ENCODE measurements at places on chromosomes 11 and 22.

DNA sequence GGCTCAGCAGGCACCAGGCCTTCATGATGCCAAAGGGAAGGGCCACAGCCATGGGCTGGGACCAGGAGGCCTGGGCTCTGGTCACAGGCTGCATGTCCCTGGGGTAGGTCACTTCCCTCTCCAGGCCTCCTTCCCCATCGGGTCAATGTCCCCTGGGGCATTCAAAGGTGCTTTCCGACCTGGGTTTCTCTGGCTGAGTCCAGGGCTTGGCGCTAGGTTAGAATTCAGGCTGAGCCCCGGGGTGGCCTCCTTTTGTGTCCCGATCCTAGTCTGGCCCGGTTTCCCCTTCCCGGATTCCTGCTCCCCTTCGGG, 12.2 kb downstream of the MAFF start:
- DNase-seq: no peak

DNA sequence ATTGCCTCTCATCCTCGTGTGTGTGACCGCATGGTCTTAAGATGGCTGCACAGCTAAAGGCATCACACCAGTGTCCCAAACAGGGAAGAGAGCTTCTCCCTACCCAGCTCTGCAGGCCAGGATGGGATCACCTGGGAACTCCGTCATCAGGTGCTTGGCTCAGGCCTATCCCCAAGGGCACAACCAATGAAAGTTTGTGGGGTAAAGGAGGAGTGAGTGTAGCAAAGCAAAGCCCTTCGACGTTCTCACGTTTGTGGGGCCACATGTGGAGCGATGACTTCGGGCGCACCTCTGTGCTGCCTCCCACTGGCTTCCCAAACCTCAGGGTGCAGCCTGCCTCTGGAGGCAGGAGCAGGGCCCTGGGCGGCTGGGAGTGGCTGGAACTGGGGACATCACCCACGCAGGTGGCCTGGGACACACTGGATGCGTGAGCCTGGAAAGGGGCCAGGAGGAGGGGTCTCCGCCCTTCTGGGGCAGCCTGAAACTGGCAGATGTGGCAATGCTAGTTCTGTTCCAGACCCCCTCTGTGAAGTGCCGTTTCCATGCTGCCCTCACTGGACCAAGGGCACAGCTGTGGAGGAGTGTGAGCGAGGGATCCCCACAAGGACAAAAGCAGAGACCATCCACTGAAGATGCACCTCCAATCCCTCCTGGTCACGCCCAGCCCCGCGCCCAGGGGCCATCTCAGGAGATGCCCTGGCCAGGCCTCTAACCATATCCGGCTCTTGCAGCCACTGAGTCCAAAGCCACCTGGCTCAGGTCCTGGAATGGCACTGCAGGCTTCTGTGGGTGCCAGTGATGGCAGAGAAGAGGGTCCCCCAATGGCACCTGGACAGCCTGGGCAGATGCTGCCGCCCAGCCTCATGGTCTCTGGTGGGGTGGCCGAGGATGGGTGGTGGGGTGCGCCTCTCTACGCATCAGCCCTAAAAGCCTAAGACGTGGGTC, 30.6 kb upstream of the GAL start:
- no peak for DNase-seq

GRCh38 chr11:131246663-131247062, 123.8 kb upstream of the NTM start:
- no peak for DNase-seq

GRCh38 chr11:119747868-119748660, 19.1 kb upstream of the NECTIN1 start:
- no peak for DNase-seq

DNA sequence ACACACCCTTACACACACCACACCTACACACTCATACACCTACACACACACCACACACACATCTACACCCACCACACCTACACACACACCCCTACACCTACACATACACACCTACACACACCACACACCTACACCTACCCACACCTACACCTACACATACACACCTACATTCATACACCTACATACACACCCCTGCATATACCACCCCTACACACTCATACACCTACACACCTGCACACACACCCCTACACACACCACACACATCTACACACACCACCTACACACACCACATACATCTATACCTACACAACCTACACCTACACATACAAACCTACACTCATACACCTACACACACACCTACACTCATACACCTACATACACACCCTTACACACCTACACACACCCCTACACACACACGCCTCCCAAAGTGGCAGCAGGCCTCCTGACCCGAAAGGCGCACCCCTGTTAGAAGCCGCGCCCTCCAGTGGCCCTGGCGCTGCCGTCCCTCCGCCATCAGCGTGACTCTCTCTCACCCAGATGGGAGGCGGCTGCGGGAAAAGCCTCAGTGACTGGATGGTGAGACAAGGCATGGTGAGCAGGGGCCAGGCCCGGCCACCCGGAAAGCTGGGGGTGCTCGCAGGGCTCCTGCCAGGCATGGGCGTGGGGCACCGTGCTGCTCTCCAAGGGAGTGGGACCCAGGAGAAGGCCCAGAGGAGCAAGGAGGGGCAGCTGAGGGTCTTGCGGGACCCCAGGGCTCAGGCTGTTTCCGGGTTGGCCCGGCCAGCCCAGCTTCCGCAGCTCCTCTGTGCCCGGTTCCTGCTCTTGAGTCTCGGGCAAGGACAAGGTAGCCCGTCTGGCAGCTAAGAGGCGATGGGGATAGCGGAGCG, 37.0 kb upstream of the HMOX1 start:
- no peak for DNase-seq

- no peak for DNase-seq
These were observed 16.9 kb upstream of the WNT7B start for GRCh38 chr22:45993841-45994240.

GRCh38 chr11:119567688-119568582, 145.0 kb upstream of the THY1 start:
- no peak for DNase-seq

DNA sequence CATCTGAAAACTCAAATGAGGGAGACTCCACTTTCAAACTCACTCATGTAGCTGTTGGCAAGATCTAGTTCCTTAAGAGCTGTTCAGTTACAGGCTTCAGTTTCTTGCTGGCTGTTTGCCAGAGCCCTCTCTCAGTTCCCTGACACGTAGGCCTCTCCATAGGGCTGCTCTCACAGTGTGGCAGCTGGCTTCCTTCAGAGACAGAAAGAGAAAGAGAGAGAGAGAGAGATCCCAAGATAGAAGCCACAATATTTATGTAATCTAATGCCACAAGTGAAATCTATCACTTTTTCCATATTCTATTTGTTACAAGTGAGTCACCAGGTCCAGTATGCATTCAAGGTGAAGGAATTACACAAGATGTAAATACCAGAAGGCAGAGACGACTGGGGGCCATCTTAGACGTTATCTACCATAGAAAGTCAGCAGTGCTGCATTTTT, 168.8 kb downstream of the RCN1 start:
- DNase-seq: no peak

GRCh38 chr11:1523077-1523476, 36.5 kb upstream of the MOB2 start:
- no peak for DNase-seq

DNA sequence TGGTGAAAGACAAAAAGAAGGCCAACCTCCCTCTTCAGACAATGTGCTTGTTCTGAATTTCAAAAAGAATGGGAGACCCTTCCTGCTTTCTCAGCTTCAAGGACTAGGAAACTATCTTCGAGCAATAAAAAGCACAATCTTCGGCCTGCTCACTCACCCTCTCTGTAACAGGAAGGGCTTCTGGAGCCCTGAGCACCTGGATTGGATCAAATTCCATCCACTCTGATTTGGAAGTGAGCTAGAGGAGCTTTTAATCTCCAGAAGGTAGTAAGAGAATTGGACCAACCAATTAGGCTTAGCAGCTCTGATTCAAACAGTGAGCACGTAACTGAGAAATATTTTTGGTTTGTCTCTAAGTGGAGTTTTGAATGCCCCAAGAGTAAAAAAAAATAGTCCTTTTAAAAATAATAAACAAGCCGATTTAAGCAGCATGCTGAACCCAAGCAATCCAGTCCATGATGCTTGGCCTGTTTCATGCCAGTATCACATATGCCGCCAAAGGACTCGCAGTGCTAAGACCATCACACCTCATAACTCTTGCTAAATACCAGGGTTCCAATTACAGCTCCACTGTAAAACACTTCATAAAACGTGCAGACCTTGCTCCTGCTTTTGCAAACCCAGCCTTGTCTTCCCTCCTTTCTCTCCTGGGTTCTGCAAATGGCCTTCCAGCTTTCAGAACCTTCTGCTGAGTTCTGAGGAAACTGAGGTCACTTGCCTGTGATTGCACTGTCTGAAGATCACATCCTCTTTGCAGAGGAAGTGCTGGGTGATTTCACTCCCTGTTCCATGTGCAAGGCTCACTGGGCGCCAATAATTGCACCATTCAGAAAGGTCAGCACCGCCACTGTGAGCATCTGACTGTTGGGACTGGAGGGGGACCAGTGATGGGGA, 74.4 kb downstream of the SLC1A2 start:
- DNase-seq: no peak

GRCh38 chr11:23280088-23280487, 419.8 kb upstream of the CCDC179 start:
- DNase-seq: no peak

- no peak for DNase-seq
These were observed 68.2 kb downstream of the USP35 start for GRCh38 chr11:78256962-78257361.

GRCh38 chr11:32385998-32386397, 49.3 kb downstream of the WT1 start:
- no peak for DNase-seq

- no peak for DNase-seq
These were observed 10.4 kb downstream of the OR51B4 start for GRCh38 chr11:5291207-5291838.

GRCh38 chr11:16111690-16112089, 244.7 kb downstream of the SOX6 start:
- DNase-seq: no peak

DNA sequence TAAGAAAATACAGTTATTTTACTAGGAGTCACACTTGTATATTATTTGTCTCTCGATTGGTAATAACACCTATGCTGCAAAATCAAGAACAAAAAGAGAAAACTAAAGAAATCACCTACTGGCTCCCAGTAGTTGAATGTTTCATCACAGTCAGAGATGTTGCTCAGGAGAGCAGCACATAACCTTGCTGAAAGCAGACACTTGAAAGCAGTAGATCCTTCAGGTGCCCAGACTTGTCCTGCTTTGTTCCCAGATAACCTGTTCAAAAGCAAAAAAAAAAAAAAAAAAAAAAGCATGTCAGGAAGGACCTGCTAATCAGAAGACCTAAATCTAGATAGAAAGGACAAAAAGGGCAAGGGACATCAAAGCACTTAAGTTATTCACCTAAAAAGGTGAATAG, 1.3 kb downstream of the ALG9 start:
- no peak for DNase-seq

GRCh38 chr11:78786086-78786485, 211.4 kb upstream of the NARS2 start:
- DNase-seq: no peak

- no peak for DNase-seq
These were observed at the start of gene MRGPRX2 for GRCh38 chr11:19060629-19061028. TSS of gene MRGPRX2 (minus strand) at chr11:19060717. CDS start at chr11:19056402, 4,315 bp downstream.

GRCh38 chr11:29272019-29272654, 744.7 kb downstream of the KCNA4 start:
- DNase-seq: no peak

DNA sequence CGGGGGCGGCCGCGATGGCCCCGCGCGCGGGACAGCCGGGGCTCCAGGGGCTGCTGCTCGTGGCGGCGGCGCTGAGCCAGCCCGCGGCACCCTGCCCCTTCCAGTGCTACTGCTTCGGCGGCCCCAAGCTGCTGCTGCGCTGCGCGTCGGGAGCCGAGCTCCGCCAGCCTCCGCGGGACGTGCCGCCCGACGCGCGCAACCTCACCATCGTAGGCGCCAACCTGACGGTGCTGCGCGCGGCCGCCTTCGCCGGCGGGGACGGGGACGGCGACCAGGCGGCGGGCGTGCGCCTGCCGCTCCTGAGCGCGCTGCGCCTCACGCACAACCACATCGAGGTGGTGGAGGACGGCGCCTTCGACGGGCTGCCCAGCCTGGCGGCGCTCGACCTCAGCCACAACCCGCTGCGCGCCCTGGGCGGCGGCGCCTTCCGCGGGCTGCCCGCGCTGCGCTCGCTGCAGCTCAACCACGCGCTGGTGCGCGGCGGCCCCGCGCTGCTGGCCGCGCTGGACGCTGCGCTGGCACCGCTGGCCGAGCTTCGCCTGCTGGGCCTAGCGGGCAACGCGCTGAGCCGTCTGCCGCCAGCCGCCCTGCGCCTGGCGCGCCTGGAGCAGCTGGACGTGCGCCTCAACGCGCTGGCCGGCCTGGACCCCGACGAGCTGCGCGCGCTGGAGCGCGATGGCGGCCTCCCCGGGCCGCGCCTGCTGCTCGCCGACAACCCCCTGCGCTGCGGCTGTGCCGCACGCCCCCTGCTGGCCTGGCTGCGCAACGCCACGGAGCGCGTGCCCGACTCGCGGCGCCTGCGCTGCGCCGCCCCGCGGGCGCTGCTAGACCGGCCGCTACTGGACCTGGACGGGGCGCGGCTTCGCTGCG, 697 bp downstream of the TPBGL start:
- peak; percentile 75 for DNase-seq

GRCh38 chr22:20421507-20421874, 16.1 kb downstream of the SCARF2 start:
- DNase-seq: no peak

- no peak for DNase-seq
These were observed 90.8 kb upstream of the APOA1 start for GRCh38 chr11:116928102-116928777.

- DNase-seq: peak; percentile 59
These were observed at the start of gene SLC35F2 for GRCh38 chr11:107858217-107859070. TSS of gene SLC35F2 (minus strand) at chr11:107858787. CDS start at chr11:107858767, 20 bp downstream.

DNA sequence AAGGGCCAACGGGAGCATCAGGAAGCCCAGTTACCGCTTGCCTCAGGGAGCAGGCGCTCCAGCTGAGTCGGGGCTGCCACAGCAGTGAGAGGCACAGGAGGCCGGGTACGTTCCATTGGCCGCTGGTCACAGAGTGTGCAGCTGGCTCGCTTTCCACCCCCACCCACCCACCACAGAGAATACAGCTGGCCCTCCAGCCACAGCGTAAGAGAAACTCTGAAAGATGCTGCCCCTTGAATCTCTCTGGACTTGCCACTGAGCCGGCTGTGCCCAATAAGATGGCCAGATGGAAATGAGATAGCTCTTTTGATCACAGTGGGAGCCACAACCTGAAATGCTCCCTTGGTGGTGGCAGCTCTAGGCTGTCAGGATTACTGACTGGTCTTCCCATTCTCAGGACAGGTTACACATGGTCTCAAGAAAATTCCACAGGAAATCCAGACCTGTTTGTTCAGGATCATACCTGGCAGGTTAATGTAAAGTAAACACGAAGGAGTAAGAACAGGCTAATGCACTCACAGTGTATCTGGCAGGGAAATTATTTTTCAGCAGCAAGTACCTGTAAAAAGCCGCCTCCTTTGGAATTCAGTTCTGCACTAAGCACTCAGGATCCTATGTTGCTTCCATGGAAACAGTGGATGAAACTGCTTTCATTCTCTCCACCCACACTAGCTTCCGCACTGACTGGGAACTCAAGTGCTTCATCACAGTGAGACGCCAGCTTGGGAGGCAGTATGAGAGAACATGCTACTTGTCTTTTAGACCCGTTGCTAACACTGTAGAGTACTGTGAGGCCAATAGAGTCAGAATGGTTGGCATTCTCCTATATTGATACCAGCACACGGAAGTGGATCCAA, 16.5 kb downstream of the SIAE start:
- no peak for DNase-seq

Data from stimulated activated CD4-positive, alpha-beta T cell treated with anti-CD3 and anti-CD28 coated beads, Interleukin-15, amount 100 ng/mL, for 1 hour (primary cell).